ENCODE measurements at places on chromosomes 4 and X. TPM values are rescaled to one million over a fixed set of nuclear protein-coding genes. Genes with fewer than 3 reads are reported as not detected.

FAM236D gene
- total RNA-seq, result not detected

CWH43 gene
- not detected for total RNA-seq

- no peak for DNase-seq
Measured at GRCh38 chr4:84907145-84907544, 59.3 kb downstream of the WDFY3 start.

GRCh38 chr4:36039026-36039425, 205.3 kb downstream of the ARAP2 start:
- no peak for DNase-seq

- DNase-seq, result no peak
Measured at GRCh38 chrX:118669435-118669834, 58.0 kb upstream of the IL13RA1 start.

Measured in activated CD8-positive, alpha-beta T cell treated with anti-CD3 and anti-CD28 coated beads for 36 hours (primary cell).